ENCODE measurements at places on chromosomes 5 and 9.

DNA sequence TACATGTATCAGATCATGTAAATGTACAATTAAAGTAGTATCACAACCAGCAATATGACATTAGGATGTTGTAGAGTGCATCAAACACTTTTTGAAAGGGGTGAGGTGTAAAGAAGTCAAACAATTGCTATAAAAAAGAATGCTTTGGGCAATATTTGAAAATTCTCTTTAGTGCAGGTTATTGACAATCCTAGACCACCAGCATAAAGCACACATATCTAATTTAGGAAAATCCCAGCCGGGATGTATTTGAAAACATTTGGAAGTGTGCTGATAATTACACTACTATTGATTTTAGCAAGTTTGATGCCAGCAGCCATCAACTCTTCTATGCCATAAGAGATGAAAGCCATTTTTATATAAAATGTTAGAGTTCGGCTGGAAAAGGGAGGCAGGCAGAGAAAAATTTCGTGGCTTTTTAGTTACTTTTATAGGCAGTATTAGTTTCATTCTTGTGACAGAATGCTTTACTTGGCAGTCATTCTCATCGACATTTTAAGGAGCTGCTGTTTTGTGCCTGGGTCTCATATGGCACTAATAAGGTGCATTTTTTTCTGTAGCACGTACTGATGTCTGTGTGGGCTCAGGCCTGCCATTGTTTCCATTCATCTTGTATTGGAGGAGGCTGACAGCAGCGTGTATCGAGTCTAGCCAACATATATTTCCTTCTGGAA lies 285.7 kb downstream of the AOPEP start:
- no peak for DNase-seq

DNA sequence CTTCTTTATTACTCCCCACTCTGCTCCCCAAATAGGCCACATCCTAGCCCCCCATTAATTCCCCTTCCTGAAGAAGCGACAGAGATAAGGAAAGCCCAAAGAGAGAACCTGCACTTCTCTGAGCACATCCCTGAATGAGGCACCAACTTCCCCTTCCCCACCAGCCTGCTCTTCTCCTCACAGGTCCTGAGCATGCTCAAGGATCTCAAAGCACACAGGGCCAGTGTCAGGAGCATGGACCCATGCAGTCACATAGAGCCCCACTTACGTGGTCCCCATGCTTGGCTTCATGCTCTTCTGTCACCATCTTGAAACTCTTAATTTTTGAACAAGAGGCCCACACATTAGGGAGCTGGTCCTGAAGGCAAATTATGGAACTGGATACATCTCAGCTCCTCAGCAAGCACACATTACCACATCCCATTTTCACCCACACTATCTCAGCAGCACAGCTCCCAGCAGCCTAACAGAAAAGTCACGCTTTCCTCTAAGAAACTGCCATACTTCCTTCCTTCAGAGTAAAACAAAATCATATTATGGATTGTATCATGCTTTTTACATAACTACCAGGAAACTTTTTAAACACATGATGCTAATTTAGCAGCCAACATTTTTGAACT lies 99.8 kb downstream of the NFIB start:
- DNase-seq: no peak

DNA sequence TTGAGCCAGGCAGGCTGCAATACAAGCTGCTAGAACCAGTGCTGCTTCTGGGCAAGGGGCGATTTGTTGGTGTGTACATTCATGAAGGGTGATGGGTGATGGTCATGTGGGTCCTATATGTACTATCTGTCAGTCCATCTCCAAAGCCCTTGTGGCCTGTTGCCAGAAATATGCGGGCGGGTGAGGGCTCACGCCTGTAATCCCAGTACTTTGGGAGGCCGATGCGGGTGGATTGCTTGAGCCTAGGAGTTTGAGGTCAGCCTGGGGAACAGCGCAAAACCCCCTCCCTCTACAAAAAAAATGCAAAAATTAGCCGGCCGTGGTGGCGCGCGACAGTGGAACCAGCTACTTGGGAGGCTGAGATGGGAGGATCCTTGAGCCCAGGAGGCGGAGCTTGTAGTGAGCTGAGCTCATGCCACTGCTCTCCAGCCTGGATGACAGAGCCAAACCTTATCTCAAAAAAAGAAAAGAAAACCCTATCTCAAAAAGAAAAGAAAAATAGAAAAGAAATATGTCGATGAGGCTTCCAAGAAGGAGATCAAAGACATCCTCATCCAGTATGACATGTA lies 45.0 kb upstream of the KLF4 start:
- no peak for DNase-seq

DNA sequence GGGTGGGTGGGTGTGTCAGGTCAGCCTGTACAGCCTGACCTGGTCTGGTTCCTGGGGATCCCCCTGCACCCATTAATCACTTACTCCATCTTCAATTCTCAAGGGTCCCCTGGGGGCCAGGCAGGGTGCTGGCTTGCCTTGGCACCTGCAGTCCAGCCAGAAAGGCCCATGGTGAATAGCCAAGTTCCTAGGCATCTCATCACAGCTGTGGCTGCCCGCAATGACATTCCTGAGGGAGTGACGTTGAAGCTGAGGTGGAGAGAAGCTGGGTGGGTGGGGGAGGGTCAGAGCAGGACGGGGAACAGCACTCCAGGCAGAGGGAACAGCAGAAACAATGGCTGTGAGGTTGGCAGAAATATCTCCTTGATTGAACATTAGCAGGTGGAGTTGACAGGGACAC lies 10.6 kb downstream of the HMCN2 start:
- DNase-seq: no peak

DNA sequence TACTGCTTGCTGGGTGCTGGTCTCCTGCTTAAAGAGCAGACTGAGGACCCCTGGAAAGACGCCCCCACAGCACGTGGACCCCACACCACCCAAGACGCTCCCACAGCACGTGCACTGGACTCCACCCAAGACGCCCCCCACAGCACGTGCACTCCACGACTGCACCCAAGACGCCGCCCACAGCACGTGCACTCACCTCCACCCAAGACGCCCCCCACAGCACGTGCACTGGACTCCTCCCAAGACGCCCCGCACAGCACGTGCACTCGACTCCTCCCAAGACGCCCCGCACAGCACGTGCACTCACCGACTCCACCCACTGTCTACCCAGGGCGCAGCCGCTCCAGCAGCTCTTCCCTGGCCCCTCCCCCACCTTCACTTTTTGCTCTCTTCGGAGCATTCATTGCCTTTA lies 50.5 kb downstream of the EHMT1 start:
- DNase-seq: no peak

GRCh38 chr5:62643556-62644451 lies 65.2 kb downstream of the LRRC70 start:
- DNase-seq: no peak

- no peak for DNase-seq
Measured at GRCh38 chr9:89956907-89957306, 352.1 kb downstream of the GADD45G start.

DNA sequence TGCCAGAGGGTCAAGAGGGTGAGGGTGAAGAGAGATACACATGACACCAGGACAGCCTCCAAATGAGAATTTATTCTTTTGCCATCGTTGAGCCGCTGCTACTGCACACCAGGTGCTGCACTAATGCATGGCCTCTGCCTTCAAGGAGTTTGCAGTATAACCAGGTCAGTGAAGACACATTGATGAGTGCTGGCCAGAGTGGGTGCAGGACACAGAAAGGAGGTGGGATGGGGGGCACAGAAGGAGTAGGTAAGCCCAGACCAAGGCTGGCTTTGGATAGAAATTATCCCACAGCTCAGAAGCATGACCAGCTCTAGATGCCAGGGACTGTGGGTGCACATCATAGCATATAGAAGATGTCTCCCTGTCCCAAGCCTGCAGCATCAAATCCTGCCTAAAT lies 38.0 kb downstream of the FOXI1 start:
- no peak for DNase-seq

- DNase-seq: no peak
Measured at GRCh38 chr5:15654779-15655178, 154.8 kb downstream of the FBXL7 start.

DNA sequence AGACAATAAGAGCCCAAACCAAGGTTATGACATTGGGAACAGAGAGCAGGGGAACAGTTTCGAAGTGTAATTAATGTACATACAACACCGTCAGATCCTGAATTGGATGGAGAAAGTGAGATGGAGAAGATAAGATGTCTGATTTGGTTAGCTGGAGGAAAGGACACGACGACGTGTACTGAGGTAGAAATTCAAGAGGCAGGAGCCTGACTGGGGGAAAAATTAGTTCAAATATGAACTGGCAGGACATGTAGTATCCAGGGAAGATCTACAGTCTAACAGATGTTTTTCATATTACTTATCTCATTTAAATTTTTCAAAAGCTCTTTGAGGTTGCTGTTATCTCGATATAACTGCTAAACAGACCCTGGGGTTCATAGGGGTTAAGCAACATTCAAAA lies 114.7 kb downstream of the TMEM232 start:
- DNase-seq: no peak

GRCh38 chr5:14426521-14426920 lies 155.1 kb upstream of the OTULINL start:
- no peak for DNase-seq

DNA sequence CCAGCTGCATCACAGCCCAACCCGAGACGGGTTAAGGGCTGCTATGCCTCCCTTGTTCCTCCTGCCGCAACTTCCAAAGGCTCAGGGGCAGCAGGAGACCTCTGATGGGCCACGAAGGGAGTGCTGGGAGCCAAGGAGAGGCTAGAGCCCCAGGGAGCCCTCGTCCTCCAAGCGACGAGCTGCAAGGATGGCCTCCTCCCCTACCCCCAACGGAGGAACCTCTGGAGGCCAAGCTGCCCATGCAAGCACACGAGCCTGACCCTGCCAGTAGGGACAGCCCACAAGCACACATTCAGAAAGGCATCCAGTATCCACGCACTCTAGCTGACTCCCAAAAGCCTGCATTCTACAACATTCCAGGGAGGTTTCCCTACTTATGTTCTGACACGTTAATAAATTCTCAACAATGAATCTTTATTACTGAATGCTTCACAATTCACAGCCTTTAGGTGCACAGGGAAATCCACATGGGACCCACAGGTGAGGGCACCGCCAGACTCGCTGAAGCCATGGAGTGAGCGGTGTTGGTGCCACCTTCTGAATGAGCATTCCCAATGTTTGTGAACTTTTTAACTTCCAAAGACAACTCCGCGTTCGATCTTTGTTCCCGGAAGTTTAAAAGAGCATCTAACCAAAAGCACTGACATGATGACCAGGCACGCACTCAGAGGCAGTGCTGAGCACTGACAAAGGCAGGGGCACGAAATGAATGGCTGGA lies 28.7 kb downstream of the IPPK start:
- DNase-seq: no peak

GRCh38 chr9:78324068-78324650 lies 27.2 kb downstream of the PSAT1 start:
- no peak for DNase-seq

DNA sequence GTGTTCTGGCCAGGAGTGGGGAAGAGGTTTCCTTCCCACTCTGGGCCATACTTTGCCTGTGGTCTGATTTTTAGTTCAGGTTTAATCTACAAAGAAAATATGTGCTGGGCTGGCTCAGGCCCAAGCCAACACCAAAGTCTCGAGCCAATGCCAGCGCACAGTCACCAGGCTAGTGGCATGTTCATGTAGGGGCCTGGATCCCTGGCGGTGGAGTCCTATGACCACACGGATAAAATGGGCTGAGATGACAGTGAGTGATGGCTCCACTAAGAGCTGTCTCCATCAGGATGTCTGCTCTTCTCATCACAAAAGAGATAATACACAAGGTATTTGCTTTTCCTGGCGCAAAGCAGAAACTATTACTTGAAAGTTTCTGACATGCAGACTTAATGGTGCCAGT lies 92.9 kb upstream of the PTPN3 start:
- DNase-seq: no peak

GRCh38 chr5:54176066-54176830 lies 134.1 kb downstream of the ARL15 start:
- no peak for DNase-seq

DNA sequence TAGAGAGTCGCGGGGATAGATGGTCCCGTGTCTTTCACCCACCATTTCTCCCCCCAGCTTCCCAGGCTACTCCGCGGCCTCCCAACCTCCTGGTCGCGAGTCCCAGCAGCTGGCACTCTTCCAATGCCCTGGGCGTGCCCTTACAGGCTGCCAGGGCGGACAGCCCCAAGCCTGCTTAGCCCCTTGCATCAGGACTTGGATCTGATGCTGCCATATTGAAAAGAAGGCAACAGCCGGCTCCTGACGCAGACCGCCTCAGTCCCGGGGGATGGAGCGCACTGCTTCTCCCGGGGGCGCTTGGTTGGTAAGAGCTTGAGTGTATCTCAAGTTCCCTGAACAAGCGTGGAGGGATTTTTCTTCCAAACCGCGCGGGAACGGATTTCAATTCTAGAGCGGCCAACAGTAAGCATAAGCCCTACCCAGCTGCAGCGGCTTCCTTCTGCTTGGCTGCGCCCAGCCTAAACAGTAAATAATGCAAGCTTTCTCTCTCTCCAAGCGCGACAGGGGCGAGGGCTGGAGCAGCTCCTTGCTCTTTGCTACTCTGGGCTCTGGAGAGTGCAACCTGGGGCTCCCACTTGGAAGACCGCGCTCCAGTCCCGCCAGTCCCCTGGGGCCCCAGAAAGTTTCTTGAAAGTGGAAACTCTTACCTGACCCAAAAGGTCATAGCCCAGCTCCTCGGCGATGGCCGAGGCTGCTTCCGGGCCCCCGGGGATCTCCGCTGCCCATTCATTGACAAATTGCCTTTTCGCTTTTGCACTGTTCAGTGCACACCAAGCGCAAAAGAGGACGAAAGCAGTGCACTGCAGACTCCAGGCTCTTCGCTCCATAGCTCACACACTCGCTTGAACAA lies 607 bp downstream of the PCSK1 start:
- no peak for DNase-seq

DNA sequence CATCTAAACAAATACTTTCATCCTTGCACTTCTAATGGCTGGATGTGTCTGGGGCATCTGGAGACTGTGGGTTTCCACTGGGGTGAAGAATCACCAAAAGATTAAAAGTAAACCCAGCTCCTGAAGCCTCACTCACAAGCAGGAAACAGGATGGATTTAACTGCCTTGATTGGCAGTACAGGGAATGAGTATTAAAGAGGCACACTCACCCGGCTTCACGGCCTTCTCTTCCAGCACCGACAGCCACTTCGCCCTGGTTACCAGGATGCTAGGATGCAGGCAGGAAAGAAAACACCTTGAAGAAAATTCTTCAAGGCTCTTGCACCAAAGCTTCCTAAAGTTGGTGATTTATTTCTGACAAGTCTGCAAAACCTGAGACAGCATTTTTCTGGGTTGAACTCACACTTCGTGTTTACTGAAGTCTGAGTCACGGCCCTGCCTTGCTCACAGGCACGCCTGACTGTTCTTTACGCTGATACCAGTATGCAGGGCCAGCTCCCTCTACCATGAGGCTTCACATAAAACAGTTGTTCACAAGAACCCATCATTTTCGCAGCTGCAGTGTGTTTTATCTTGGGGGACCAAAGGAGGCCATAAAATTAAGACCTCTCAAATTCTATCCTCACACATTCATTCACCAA lies 56.5 kb upstream of the ZNF354A start:
- DNase-seq: no peak
